ENCODE measurements at places on chromosomes 16 and 17.

DNA sequence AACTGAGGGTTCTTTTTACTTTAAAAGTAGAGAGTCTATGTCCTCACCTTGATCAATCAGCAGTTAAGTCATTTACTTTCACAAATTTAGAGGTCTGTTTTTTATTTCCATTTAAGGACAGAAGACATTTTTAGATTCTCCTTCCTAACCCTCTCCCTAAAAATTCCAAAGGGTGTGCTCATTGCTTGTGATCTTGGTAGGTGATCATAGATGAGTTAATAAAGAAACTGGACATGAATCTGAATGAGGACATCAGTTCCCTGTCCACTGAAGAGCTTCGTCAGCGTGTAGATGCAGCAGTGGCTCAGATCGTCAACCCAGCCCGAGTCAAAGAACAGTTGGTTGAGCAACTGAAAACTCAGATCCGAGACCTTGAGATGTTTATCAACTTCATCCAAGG is 8.8 kb downstream of the RUNDC1 start:
- no peak for DNase-seq

GRCh38 chr17:37065486-37066321 is 117.0 kb downstream of the AATF start:
- no peak for DNase-seq

GRCh38 chr17:43438626-43439025 is 39.8 kb downstream of the ARL4D start:
- DNase-seq, result no peak

GRCh38 chr16:10923650-10924214 is 18.5 kb downstream of the DEXI start:
- DNase-seq, result no peak

DNA sequence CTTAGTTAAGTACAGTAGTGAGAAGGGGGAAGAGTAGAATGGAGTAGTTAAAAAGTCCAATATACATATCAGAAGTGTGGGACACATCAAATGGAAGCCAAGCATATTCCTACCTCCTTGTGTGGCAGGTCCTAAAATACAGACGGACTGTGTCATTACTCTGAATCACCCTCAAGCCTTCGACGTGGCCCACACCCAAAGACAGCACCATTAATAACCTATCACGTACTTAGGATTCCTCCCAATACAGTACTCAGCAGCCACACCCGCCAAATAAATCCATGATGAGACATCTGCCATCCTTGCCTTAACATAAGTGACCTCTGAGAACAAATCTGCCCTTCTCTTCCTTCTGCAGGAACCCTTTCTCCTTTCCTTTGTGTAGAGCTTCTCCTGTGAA is 38.9 kb downstream of the UBE2G1 start:
- no peak for DNase-seq

DNA sequence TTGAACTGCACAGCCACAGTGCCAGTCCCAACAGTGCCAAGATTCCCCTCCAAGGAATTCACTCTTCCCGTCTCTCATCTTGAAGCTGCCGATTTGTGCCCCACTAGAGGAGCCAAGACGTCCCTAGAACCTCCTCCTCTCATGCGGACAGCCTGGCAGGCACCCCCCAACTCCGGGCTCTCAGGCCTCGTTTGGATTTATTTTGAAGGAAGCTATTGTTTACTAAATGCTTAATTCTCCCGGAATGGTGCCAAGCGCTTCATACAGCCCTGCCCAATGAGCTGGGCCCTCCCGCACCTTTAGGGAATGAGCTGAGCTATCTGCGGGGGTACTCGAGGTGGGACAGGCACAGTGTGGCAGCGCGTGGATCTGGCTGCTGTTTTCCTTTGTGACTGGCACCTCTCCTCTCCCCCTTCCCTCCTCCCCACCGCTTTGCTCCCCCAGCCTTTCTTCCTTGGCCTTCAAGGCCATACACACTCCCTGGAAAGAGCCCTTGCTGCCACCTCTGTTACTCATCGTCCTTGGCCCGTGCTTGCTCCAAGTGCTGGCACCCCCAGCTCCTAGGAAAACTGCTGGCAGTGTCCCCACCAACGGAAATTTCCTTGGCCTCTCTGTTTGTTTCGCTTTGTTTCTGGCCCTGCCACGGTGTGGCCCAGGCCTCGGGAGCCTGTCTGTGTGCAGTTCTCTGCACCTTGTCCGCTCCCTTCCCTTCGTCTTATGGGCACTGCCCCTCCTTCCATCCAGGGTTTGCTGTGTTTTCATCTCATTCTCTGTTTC is 49.9 kb upstream of the CDR2 start:
- no peak for DNase-seq

- no peak for DNase-seq
Measured at GRCh38 chr17:51814521-51814920, 344.0 kb downstream of the CA10 start.

DNA sequence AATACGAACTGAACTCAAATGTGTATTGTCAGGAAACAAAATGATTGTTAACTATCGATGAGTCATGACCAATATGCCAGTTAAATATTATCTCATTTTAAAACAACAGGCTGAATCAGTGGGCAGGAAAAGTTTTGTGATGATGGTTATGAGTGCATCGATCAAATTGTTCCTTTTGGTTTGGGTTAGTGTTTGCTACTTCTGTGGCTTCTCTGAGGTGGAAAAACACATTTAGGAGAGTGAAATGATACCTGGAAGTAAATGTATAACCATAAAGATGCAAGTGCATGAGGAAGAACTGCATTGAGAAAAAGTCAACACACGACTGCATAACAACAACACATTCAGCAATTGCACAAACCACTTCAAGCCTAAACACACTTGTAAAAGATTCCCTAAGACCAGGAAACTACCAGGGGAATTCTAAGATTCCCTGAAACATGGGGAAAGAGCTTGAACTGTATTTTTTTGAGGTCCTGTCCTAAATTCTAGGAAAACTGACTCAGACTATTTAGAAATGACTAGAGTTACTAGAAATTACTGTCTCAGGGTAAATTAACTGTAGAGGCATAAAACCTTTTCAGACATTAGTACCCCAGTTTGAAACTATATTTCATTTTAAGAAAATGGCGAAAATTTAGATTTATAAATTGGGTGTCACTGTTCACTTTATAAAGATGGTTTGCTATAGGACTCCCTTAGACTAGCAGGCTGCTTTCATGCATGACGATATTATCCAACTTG is 44.8 kb downstream of the CDYL2 start:
- DNase-seq, result peak; percentile 81

- DNase-seq, result peak; percentile 82
Measured at GRCh38 chr17:28643983-28644786, 773 bp downstream of the BLTP2 start.

- DNase-seq, result peak; percentile 71
Measured at GRCh38 chr17:48804936-48805411, 12.1 kb downstream of the TTLL6 start.

- no peak for DNase-seq
Measured at GRCh38 chr16:80608946-80609345, 68.2 kb downstream of the DYNLRB2 start.

DNA sequence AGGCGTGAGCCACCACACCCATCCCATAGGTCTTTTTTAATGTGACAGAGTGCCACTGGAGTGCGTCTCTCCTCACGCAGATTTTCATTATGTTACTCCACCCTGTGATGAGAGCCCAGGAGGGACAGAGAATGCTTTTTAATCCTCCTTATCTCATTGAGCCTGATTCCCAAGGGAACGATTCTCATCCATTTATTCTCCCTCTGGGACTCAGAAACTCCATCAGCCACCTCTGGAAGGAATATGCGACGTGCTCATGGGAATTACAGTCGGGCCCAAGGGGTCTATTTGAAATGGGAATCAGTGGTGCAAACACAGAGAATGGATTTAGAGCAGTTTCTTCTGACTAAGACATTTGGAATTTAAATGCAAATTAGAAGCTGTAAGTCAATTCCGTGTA is 155.9 kb upstream of the HSBP1 start:
- DNase-seq, result no peak

DNA sequence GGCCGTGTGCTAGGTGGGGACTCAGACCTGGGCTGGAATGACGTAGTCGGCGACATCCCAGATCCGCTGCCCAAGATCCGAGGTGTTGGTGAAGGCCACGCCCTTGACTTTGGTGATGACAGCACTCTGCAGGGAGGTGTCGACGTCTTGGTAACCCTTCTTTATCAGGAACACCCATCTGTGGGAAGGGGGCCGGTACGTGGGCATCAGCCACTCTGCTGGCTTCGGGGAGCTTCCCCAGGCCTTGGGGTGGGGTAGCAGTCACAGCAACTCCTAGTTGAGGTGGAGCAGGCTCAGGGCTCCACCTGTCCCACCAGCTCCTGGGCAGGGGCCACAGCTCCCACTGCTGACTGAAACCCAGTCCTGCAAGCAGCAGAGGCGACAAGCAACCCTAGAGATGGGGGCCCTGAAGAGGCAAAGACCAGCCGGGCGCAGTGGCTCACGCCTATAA is 4.3 kb downstream of the P2RX5 start:
- no peak for DNase-seq

GRCh38 chr17:17653343-17653742 is 27.9 kb upstream of the RAI1 start:
- DNase-seq, result no peak

DNA sequence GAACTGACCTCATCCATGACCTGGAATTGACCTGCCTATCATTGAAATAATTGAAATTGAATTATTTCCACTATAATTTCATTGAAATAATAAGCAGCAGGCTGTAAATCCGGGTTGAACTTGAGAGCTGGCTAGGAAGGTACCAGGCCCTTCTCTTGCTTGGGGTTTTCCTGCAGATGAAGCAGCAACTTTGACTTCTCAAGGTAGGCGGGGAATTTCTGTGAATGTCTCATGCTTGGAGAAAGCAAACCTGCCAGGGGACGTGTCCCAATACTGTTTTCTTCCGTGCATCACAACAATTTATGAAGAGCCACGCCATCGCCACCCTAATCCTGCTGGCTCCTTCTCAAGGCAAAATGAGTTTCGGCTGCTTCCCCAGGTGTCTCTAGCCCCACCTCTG is 97.5 kb upstream of the XYLT1 start:
- DNase-seq, result peak; percentile 26

- DNase-seq, result no peak
Measured at GRCh38 chr17:43911904-43912303, 4.6 kb upstream of the MPP2 start.

GRCh38 chr17:71482625-71483024 is 638.2 kb upstream of the SOX9 start:
- DNase-seq, result no peak

GRCh38 chr16:19672378-19672777 is 45.6 kb downstream of the KNOP1 start:
- no peak for DNase-seq

- peak; percentile 81 for DNase-seq
Measured at GRCh38 chr16:20901436-20902112, 1.0 kb downstream of the LYRM1 start.

GRCh38 chr17:68420065-68420464 is 37.2 kb downstream of the WIPI1 start:
- DNase-seq, result no peak

DNA sequence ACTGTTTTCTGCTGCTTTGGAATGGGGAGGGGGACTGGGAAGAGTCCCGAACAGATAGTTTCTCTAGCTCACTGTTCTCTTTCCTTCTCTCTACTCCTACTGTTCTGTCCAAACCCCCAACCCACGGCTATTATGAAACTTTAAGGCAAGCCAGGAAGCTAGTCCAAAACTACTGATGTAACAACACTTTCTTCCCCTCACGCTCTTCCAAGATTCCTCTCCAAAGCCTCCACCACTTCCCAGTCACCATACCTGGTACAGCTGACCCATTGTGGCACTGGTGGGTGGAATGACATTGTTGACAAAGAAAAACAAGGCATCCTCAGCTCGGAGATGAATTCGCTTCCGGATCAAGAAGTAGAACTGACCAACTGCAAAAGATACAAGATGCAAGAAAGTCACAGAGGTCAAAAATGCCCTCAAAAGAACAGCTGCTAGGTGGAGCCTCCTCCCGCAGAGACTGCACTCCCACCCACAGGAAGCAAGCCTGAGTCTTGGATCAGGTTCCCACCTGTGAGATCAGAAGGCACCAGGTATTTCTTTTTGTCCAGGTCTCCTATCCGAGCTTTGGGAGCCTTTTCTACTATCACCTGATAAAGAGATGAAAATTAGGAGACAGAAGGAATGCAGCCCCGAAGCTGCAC is 1.0 kb downstream of the GABARAP start:
- peak; percentile 58 for DNase-seq

DNA sequence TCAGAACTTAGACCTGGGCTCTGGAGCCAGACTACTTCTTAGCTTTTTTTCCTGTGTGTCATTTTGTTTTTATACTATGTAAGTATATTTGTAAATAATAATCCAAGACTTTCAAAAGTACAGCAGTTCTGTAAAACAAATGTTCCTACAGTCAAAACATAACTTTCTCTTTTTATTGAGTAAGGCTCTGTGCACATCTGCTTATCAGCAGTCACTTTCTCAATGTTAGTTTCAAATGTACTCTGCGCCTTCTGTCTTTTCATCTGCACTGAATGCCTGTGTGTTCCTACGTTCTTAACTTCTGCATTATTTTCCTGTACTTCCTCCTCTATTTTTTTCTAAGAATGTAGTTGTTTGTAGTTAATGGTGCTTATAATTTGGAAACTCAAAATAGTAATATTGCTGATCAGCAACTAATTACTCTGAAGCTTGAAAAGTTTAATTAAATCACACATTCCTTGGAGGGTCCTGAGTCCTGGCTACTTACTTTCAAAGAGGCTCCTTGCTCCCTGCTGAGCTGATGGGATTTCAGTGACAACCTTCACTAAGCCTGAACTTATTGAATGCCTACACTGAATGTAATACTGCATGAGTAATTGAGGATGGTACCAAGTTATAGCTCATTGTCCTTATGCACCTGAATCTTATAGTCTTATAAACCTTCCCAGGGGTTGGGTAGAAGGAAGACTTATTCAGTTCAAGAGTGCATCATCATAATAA is 329.9 kb downstream of the KCNJ2 start:
- DNase-seq, result peak; percentile 25

- no peak for DNase-seq
Measured at GRCh38 chr16:17939122-17939536, 397.4 kb downstream of the NPIPA8 start.

DNA sequence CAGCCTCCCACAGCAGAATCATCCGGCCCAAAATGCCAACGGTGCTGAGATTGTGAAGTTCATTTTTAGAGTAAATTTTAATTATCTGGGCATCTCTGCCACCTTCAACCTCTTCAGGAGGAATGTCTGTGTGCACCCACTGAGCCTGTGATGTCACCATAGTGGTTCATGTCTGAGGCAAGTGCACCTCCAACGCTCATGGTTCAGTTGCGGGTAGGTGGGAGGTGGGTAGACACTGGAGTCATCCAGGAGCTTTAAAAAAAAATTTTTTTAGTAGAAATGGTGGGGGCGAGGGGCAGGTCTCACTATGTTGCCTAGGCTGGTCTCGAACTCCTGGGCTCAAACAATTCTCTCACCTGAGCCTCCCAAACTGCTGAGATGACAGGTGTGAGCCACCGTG is 1.9 kb downstream of the FLYWCH1 start:
- DNase-seq, result no peak

DNA sequence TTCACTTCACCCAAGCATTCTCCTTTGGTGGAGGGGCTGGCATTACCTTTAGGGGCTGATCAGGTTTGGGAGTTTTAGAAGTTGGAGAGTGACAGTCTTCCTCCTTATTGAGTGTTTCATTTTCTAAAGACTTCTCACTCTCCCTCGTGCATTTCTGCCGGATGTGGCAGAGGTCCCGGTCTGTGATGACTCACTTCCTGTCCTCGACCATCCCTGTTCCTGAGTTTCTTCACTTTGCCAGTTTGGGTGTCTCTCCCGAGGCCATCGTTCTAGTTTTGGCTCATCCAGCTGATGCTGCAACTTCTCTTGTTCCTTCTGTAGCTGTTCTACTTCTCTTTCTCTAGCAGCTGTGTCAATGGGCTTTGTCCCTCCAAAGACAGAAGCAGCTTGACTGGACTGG is 104.3 kb downstream of the PHKB start:
- DNase-seq, result peak; percentile 82

GRCh38 chr17:39935909-39936308 is 8.4 kb downstream of the LRRC3C start:
- no peak for DNase-seq

GRCh38 chr17:40022961-40023541 is 7.8 kb downstream of the CSF3 start:
- no peak for DNase-seq
